ENCODE measurements at places on chromosomes 7 and 10.

DNA sequence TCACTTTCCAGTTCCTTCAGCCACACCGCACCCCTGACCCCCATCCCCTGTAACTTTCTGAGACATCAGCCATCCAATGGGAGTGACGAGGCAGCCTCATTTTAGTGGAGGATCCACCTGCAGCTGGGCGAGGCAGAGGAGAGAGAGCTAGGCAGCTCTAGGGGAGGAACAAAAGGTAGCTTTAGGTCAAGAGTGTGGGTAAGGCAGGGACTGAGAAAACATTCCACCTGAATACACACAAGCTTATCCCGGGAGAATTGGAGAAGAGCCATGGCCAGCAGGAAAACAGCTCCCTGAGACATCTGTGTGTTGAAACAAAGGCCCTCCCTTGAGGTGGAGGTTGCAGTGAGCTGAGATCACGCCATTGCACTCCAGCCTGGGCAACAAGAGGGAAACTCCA, 6.7 kb upstream of the KLRG2 start:
- no peak for DNase-seq

GRCh38 chr10:6144406-6145165, 55.8 kb downstream of the RBM17 start:
- peak; percentile 94 for DNase-seq

DNA sequence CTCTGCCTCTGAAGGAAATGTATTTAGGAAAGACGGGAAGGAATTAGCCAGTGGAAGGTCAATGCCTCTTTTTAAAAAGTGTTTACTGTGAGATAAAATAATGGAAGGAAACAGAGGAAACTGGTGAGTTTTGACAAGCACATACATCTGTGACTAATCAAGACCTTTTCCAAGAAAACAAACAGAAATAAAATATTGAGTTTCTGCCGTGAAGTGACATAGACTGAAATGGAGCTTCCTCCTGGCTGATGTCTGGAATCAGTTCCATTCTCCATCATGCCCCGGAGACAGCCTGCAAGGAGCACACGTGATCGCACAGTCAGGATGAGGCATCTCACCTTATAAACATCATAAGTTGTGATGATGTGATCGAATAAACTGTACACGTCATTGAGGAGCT, 30.7 kb downstream of the TECTB start:
- DNase-seq = no peak

DNA sequence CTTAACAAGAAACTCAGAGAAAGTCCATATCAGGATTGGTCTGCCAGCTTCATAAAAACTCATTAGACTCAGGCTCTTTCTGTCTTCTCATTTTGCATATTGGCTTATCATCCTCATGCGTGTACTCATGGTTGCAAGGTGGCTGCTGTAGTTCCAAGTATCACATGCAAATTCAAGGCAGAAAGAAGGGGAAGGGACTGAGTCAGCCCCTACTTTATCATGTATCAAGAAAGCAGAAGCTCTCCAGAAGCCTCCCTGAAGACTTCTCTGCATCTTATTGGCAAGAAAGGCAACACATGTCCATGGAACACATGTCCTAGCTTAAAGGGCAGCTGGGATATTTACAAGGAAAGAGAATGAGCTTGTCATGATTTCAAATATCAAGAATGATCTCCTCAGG, 19.4 kb upstream of the EZH2 start:
- no peak for DNase-seq

DNA sequence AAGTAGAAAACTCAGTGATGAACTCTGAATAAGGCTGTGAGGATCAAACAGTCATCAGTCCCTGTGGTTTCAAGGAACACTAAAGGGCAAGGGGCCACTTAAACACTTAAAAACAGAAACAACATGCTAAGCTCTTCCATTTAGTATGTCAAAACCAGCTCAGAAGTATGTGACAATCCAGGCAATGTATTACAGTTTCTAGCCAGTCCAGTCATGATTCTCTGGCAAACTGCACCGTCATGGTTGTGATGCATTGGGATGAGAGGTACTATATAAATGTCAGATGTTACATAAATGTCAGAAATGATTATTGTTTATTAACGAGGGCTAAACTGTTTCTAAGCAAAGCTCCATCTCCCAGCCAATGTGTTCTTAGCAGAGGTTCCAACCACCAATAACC, 4.7 kb upstream of the CREB5 start:
- DNase-seq = no peak

DNA sequence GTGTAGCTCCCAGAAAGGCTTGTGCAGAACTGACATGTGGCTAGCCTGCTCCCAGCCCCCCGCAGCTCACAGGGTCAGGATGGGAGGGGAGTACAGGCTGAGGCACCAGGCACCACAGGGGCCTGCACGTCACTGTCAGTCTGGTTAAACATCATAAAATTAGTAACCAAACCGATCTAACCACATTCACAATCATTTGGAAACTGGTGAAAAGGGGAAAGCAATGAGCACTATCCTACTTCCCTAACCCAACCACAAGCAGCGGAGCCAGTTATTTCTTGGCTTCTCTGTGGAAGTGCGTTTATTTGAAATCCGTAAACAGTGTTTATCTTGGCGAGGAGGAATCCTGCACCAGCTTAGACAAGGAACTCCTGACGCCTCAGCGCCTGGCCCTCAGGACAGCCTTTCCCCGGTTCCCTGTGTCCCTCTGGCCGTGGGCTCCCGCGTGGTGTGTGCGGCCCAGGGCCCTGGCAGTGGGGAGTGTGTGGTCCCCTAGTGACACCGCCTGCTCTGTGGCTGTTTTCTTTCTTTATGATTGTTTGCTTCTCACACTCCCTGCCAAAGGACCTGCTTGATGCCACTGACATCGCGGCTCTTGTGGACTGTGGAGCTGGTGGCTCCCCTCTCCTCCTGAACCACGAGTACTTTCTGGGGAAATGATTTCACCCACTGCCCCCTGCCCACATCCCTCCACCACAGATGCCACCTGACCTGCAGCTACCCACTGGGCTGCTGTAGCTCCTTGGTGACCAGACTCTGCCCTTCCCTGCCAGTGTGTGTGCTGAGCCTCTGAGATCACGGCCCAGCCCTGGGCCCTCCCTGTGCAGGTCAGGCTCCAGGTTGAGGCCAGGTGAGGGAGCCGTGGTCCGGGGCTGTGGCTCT, 38.0 kb downstream of the INPP5A start:
- DNase-seq = peak; percentile 62

DNA sequence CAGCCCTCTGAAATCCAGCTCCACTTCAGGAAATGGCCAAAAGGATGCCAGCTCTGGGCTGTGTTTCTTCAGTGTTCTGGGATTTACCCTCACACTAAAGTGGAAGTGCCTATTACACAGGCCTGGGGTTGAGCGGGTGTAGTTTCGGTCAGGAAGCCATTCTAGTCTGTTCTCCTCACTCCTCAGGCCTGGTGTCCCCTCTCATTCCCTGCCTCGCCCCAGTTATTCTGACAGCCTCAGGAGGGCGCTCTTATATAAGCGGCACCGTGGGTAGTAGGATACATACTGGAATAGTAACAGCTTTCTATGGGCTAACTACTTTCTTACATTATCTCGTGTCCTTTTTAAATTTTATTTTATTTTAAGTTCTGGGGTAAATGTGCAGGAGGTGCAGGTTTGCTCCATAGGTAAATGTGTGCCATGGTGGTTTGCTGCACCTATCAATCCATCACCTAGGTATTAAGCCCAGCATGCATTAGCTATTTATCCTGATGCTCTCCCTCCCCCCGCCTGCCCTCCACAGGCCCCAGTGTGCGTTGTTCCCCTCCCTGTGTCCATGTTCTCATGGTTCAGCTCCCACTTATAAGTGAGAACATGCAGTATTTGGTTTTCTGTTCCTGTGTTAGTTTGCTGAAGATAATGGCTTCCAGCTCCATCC, 12.2 kb upstream of the LGI1 start:
- DNase-seq = no peak

GRCh38 chr7:100965723-100966541, 3.4 kb upstream of the MUC12 start:
- DNase-seq = peak; percentile 74

DNA sequence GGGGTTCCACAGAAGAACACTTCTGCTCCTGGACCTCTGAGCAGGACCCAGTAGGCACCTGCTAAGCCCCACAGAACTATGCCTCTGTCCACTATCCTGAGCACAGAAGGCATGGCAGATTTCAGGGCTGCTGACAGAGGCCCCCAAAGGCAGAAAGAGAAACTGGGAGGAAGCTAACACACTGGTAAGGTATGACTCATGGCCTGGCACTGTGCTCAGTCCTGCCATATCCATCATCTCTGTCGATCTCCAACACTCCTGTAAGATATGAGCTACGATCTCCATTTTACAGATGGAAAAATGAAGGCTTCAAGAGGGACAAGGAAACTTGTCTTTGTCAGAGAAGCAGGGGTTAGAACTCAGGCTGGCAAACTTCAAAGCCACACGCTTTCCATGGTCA, 62.2 kb downstream of the GRID1 start:
- DNase-seq = no peak

GRCh38 chr10:76333326-76333725, 901.9 kb downstream of the LRMDA start:
- DNase-seq = no peak

- no peak for DNase-seq
These were observed 483.6 kb downstream of the INHBA start for GRCh38 chr7:41219276-41219675.
